ENCODE measurements at places on chromosomes 16 and 17. TPM values are rescaled to one million over a fixed set of nuclear protein-coding genes. Genes with fewer than 3 reads are reported as not detected.

KRTAP4-3 gene
- not detected for total RNA-seq

CACNG3 gene
- total RNA-seq: not detected

DOC2A gene
- total RNA-seq: 1.9 TPM

P2RX1 gene
- total RNA-seq: not detected

RGS11 gene
- total RNA-seq: 2.3 TPM

TBC1D3G gene
- total RNA-seq: not detected

TBC1D3L gene
- 5.6 TPM for total RNA-seq

CD300H gene
- 0.17 TPM for total RNA-seq

TBC1D3C gene
- total RNA-seq: not detected

SRCIN1 gene
- 2.4 TPM for total RNA-seq

PLCG2 gene
- total RNA-seq: 4.2 TPM
